Naive thymus-derived CD4-positive, alpha-beta T cell (primary cell): ENCODE measurements at places on chromosomes 13 and 19. TPM values are rescaled to one million over a fixed set of nuclear protein-coding genes. Genes with fewer than 3 reads are reported as not detected.

DPP9 gene
- total RNA-seq = 82.2 TPM

MCF2L gene
- 19.7 TPM for total RNA-seq

AMH gene
- total RNA-seq = 12.9 TPM

GRCh38 chr13:87671753-87672605, 808 bp downstream of the SLITRK5 start:
- DNase-seq = no peak

DNA sequence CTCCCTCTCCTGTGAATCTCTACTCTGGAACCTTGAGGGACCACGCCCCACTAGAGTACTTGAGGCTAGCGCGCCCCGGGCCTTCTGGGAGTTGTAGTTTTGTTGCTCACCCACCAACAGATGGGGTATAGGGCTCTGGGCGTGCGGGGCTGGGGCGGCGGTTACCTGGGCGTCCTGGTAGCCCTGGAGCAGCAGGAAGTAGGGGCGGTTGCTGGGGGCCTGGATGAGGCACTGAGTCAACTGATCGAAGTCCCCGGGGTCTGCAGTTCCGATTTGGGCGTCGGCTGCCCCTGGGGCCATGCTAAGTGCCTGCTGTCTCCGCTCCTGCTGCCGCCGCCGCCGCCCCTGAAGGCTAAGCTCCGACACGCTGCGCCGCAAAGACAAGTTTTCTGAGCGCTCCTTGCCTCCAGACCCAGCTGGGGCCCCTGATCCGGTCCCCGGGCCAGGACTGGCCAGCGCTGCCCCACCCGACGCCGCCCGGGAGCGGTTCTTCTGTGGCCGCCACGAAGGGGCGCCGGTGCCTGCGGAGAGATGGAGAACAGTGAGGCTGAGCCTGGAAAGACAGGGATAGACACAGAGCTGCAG, 5.3 kb downstream of the RASIP1 start:
- DNase-seq = no peak

GRCh38 chr19:39802958-39803357, 24.3 kb downstream of the LEUTX start:
- no peak for DNase-seq

GRCh38 chr19:51542699-51543098, 11.2 kb upstream of the SIGLEC6 start:
- DNase-seq = no peak

DNA sequence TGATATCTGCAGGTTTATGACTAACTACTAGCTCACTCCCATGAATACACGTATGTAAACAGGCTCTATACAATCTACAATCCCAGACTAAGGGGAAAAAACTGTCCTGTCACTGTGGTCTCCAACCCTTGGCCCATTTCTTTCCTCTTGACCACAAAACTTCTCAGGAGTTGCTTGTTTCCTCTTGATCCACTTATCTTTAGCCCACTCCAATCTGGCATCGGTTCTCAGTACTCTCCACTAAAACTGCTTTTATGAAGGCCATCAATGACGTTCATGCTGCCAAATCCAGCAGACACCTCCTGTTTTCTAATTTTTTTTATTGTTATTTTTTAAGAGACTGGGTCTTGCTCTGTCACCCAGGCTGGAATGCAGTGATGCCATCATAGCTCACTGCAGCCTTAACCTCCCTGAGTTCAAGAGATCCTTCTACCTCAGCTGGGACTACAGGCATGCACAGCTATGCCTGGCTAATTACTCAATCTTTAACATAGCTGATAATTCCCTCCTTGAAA, 31.9 kb upstream of the USPL1 start:
- DNase-seq = no peak

DNA sequence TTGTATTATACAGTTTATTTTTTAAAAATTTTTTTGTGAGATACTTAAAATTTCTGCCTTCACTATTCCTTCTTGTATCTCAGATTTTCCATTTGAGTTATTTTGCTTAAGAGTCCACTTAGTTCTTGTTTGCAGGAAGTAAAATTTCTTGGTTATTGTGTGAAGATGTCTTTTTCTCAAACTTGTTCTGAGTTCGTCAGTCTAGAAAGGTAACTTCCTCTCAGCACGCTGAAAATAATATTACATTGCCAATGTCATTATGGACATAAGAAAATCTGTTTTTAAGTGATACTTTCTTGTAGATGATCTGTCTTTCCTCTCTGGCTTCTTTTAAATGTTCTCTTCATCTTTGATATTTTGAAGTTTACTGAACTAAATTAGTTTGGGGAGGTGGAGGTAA, 731.7 kb upstream of the GPC6 start:
- DNase-seq = no peak

DNA sequence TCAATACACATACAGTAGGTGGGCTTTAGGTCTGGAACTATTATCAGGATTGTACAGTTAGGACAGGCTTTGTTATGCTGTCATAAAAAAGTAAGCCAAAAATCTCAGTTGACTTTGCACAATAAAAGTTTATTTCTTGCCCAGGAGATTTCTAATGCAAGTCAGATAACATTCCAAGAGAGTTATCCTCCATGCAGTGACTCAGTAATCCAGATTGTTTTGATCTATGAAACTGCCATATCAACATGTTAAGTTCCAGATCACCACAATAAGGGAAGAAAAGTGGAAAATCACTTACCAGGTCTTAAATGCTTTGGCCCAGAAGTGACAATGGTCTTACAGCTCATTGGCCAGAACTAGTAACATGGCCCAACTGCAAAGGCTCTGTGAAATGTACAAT, 636.2 kb upstream of the KLF12 start:
- DNase-seq = no peak
